ENCODE measurements at places on chromosomes 7 and 10.

GRCh38 chr7:151520419-151521261 is 945 bp upstream of the RHEB start:
- DNase-seq: no peak

DNA sequence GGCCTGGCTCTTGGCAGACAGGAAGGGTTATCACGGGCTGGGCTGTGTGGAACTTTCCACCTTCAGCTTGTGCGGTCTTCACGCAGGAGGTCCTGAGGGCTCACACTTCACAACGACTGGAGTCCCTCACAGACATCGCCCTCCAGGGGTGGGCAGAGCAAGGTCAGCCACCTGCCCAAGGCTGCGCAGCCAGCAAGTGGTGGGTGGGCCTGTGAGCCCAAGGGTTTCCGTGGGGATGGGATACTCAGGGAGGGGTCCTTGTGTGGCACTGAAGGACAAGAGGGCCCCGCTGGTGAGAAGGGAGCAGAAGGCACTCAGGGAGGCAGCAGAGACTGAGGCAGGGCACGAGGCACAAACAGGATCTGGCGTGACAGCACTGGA is 22.0 kb downstream of the PDIA4 start:
- DNase-seq: no peak

DNA sequence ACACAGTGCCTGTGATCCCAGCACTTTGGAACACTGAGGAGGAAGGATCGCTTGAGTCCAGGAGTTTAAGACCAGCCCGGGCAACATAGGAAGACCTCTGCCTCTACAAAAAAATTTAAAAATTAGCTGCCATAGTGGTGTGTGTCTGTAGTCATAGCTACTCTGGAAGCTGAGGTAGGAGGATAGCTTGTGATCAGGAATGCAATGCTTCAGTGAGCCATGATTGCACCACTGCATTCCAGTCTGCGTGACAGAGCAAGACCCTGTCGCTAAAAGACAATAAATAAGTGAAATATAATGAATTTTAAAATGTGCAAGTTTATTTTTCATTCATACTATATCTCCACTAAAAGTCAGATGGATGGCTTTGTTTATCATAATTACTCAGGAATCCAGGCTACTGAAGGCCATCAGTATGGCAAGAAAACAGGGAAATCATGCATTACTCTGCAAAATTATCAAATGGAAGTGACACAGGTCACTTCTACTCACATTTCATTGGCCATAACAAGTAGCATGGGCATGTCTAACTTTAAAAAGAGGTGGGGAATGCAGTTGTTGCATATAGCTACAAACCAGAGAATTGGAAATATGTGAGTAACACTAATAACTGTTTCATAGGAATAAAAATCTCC is 32.9 kb upstream of the FAM3C start:
- DNase-seq: no peak

- no peak for DNase-seq
These were observed 149.8 kb upstream of the PCBD1 start for GRCh38 chr10:71038091-71038633.

GRCh38 chr7:97732565-97733275 is 834 bp downstream of the TAC1 start:
- no peak for DNase-seq

DNA sequence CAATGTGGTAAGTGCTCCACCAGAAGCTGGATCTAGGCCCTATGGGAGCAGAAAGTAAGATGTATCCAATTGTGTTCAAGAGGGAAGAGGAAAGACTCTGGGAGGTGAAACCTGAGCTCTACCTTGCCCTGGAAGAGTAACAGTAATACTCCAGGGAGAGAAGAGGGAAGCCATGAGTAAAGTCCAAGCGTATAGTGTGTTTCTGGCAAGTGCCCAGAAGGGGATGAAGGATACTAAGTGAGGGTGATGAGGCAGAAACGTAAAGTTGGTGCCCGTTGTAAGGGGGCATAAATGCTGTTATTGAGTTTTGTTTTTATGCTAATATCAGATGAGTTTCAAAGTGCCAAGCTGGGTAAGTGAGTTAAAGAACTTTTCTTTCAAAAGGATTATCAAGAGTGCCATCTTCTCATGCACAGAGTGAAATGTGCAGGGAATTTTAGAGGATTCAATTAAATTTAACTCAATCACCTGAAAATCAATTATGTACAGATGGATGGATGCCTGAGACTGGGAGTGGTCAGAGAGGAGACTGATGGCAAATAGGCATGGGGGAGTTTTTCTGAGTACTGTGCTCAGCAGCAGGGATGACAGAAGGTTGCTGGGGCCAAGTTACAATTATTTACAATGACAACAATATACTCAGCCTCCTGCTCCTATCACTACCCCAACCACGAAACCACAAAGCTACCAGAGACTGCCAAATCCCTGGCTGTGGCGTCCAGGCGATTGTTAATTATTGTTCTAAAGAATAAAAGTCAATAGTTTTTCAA is 123.3 kb upstream of the LAMB4 start:
- DNase-seq: no peak

DNA sequence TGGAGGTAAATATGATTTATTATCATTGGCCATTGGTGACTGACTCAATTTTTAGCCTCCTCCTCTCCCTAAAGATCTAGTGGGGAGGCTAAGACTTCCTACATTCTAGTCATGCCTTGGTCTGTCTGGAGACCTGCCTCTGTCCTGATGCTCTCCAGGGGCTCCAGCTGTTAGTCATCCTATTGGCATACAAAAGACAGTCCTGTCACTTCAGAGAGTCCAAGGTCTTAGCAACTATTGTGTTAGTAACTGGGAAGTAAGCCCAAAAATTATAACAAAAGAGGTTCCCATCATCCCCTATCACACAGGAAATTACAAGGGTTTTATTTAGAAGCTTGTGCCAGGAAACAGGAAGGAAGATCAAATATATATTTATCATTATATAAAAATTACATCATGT is 400.6 kb upstream of the VSTM2A start:
- no peak for DNase-seq

- no peak for DNase-seq
These were observed 202.9 kb upstream of the PLXNA4 start for GRCh38 chr7:132779164-132779563.

DNA sequence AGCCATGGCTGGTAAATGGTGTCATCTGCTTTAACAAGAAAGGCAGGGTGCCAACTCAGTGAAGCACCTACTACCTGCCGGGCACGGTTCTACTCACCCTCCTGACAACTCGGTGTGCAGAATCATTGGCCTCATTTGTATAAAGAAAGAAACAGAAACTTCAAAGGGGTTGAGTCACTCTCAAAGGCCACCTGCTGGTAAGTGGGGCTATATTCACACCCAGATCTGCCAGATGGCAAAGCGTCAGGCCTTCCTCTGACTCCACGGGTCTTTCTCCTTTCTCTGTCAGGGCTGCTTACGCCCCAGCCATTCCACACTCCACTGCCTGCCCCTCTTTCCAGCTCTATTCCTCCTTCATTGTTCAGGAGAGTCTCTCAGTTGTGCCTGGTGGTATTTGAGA is 309.2 kb downstream of the GFRA1 start:
- no peak for DNase-seq

Data from AG04450 (cell line).